NCI-H1048 (cell line): ENCODE measurements at places on chromosomes 7 and 10.

DNA sequence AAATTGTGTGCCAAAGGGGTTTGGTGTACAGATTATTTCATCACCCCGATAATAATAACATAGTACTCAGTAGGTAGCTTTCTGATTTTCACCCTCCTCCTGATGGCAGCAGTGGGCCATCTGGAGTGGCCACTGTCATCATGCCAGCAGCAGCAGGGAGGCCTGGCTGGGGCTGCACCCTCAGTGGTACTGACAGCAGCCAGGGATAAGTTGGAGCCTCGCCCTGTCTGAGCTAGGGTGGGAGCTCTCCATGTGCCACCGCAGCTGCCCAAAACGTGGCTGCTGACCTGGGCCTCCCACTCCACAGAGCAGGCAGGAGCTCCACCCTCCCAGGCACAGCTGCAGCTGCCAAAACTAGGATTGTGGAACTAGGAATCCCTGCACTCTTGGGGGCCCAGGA, 700.8 kb upstream of the KCND2 start:
- DNase-seq = no peak

DNA sequence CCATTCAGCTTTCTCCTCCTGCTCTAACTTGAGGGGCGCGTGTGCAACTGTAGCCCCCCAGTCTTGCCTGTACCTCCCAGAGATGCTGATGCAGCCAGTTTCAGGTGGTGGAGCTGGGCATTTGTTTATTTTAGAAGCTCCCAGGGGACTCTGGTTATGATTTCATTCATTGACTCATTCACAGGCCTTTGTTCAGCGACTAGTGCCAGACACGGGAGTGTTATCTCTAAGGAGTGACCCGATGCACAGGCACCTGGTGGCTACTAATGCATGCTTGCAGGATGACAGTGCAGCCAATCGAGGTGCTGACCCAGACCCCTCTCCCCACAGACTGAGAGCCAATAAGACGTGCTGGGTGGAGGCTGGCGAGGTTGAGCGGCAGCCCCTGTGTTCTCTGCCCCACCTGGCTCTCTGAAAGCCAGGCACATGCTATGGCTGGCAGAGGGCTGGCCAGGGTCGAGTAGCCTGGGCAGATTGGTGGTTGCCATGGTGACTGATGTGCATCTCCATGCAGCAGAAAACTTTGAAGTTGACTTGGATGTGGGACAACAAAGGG, 19.7 kb upstream of the SLC18A2 start:
- no peak for DNase-seq

DNA sequence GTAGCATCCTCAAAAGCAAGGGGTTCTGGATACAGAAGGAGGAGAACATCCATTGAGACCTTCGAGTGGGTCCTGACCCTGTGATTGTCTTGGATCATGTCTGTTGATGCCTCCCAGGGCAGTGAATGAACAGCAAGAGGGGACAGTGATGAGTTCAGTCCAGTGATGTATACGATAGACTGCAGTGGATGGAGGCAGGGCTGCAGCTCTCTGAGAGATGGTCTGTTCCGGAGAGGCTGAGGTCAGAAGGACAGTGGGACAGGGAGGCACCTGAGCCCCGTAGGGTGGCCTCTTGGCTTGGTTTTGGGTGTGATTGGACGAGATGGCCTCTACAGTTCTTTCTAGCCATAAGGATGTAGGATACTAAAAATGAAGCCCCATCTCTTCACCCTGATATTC, 280.4 kb downstream of the CAMK1D start:
- DNase-seq = no peak

DNA sequence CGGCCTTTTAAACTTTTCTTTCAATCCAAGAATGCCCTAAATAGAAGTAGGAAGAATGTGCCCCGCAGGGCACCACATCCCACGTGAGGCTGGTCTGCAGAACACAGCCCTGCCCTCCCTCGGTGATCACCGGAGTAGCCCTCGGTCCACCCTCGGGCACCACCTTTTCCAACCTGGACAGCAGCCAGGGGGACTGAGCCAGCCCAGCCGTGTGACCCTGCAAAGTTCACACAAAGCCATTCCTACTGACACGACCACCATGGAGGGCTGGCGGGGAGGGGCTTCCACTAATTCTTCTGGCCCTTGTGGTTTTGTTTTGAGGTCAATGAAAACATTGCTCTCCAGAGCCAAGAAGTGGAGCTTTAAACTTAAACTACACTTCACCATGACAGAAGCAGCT, 132.2 kb downstream of the TCERG1L start:
- DNase-seq = no peak

DNA sequence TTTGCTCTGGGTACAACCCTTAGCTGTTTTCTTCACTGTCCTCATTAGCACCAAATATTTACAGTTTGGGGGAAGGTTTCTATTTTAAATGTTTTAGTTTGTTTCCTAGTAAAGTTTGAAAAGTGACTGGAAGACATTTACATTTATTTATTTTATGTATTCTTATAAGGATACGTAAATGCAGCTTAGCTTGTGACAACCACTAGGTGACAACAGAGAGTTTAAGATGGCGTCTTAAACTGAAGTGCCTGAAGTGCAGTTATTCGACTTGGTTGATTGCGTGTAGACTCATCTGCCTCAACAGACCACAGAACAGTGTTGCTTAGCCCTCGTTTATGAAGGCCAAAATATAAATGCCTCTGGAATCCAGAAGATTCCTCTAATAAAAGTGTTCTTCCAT, 378.2 kb upstream of the MYO3A start:
- no peak for DNase-seq

DNA sequence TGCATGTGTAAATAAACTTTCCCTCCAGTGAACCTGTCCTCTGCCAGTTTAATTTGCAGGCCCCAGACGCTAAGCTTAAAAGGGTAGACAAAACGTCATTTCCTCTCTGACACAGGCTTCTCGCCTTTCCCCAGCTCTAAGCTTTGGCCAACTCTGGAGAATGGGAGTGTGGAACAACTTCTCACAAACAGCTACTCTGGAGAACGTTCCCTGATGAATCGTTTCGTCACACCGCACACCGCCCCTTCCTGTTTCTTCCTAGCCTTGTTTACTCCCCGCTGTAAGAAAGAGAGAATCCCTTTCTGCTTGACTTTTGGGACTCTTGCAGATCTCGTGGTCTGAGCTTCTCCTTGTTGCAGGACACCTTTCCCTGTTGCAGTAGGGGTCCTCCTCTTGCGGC, 564.2 kb downstream of the TCERG1L start:
- DNase-seq = no peak

DNA sequence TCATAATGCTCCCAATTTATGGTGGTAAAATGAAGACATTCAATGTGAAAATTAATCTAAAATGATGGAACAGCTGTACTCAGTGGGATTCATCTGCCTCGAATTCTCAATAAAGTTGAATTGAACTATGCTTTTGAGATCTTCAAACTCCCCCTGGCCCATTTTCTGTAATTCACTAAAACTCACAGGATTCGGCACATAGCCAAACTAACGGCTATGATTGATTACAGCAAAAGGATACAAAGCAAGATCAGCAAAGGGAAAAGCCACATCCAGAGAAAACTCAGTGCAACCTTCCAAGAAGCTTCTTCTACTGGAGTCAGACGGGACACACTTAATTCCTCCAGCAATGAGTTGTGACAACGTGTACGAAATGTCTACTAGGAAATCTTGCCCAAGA, 307.5 kb downstream of the CNTNAP2 start:
- no peak for DNase-seq

DNA sequence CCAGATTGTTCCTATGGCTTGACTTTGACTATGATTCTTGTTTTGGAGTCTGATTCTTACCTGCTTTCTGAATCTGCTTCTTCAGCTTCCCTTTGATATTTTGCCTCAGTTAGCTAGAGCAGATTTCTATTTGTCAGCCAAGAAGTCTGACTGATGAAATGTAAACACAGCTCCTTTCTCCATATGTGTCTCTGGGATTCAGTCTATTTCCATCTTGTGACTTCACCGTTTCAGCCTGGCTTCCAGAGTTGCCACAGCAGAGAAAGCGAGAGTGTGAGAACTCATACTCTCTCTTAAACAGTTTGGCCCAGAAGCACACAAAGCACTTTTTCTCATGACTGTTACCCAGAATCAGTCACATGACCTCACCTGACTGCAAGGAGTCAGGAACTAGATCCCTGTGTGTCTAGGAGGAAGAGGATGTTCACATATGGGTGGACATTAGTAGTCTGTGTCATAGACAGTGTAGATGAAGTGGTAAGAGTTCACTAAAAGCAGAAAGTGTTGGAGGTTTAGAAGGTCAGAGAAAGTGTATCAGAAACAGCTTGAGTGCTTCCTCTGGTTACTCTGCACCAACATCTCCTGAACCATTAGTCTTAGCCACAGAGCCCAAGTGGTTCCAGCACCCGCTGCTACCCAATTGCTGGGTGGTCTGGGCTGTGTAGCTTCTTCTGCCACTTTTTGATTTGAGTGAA, 103.4 kb upstream of the CDK6 start:
- DNase-seq = no peak

- DNase-seq = no peak
Observed at GRCh38 chr10:97503406-97503805, 4.7 kb downstream of the UBTD1 start.

DNA sequence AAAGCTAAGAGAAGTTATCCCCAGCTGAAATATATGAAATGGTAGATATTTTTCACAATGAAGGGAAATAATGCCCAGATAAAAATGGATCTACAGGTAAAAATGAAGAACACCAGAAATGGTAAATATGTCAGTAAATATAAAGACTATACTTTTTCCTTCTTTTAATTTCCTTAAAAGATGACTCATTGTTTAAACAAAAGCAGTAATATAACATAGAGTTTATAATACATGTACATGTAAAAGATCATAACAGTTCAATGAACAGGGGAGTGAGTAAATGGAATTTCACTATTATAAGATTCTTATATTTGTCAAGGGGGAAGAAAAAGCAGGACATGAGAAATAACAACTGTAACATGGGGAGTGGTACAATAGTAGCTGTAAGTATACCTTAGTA, 7.4 kb downstream of the POT1 start:
- no peak for DNase-seq

- DNase-seq = no peak
Observed at GRCh38 chr10:77249901-77250459, 387.6 kb downstream of the KCNMA1 start.

DNA sequence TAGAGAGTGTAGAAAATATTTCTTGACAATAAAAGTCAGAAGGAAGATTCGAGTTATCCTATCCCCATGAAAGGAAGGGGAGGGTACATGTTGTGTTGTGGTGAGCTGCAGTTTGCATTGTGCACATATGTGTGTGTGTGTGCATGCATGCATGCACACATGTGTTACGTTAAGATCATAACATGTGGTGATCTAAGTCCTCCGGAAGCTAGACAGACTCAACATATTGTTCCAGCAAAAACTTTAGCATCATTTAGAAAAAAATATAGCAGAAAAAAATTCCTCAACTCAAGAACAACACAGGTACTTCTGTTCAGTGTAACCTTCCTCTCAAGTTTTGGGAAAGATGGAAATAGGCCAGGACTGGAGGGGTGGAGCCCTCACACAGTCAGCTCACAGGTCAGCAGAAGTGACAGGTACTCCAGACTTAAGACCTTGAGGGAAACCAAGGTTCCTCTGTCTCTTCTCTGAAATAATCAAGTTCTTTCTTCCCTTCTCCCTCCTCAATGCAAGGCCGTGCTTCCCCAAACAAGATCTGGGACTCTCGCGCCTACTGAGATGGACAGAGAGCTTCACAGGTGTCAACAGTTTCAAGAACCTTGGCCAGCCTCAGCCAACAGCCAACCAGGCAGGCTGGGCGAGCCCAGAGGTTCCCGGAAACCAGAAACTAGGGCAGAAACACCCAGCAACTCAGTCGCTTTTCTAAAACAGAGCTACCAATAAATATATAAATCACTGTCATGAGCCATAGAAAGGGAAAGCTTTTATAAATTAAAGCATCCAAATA, 205.2 kb downstream of the FAM107B start:
- DNase-seq = no peak

GRCh38 chr10:131790021-131790420, 110.8 kb upstream of the PPP2R2D start:
- DNase-seq = no peak

DNA sequence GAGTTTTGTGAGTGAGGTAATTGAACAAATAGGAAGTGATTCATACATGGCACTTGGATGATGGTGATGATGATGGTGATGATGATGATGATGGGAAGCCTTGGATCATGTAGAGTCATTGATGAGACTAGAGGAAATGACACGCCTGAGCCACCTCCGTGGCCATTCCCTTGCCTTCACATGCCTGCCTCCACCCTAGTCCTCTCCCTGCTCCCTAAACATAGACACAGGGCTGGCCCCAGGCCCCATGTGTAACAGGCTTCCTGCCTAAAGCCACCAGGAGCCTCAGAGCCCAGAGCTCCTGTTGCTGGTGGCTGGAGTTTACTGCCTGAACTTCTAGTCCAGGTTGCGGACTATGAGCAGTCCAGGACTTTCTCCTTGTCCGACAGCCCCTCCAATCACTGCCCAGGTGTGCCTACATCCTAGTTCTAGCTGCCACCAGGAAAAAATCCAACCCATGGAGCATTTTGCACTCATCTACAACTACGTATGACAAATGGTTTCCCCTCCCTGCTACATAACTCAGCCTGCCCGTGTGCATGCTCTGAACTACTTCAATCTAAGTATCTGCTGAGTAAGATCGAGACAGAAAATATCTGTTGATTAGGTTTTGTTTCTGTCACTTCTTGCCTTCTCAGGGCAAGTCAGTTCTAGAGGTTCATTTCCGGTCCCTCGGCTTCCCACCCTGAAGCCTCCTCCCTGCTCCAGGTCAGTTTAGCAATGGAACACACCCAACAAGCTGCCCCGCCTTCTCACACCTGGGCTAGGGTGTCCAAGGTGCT, 35.5 kb upstream of the KDM7A start:
- DNase-seq = no peak

DNA sequence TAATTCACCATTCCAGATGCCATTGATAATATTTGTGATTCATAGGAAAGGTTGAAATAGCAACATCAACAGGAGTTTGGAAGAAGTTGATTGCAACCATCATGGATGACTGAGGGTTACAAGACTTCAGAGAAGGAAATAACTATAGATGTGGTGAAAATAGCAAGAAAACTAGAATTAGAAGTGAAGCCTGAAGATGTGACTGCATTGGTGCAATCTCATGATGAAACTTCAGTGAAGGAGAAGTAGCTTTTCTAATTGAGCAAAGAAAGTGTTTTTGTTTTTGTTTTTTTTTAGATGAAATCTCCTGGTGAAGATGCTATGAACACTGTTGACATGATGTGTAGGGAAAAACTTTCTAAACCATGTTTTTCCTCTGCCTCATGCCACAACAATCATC, 18.7 kb upstream of the CD36 start:
- no peak for DNase-seq
